ENCODE measurements at places on chromosomes 5 and 9.
A peak's percentile ranks its signal among the peaks of the same experiment; 100 is the strongest.

DNA sequence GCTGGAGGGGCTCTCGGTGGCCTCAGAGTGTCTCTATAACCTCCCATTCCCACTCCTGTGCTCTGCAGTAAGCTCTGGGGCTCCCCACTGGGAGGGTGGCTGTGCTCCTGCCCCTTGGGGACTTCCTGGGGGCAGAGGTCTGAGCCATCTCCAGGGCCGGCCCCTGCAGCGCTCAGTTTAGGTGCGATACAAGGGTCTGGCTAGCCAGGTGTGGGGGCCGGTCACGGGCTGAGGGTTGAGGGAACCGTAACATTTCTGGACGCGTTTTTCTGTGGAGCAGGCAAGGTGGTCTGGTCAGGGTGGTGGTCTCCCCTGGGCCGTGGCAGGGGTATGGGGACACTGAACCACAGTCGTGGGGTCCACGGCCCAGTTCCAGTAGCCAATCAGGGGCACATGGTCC, 38.0 kb upstream of the SLC6A19 start:
- DNase-seq, result no peak

GRCh38 chr9:120486347-120486746, 93.6 kb downstream of the CDK5RAP2 start:
- DNase-seq, result no peak

DNA sequence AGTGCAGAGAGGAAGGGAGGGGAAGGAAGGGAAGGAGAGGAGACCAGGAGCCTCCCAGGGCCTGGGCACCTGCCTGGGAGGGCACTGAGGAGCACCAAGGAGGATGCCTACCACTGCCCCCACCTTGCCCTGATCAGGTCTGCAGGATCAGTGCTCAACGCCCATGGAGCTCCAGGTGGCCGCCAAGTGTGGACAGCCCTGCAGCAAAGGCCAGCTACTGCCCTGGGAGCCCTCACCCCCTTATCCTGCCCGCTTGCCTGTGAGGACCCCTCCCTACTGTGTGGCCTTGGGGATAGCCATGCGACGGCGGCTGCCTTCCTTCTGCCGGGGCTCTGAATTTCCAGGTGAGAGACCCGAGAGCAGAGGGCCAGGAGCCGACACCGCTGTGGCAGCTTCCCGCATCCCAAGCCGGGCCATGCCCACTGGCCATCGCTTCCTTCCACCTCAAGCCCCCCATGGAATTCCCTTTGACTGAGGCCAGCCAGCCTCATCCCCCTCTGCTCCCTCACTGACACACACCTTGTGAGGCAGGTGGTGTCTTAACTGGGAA, 12.4 kb downstream of the ADAMTS2 start:
- DNase-seq, result no peak

GRCh38 chr9:131657940-131658339, 81.9 kb downstream of the RAPGEF1 start:
- no peak for DNase-seq

DNA sequence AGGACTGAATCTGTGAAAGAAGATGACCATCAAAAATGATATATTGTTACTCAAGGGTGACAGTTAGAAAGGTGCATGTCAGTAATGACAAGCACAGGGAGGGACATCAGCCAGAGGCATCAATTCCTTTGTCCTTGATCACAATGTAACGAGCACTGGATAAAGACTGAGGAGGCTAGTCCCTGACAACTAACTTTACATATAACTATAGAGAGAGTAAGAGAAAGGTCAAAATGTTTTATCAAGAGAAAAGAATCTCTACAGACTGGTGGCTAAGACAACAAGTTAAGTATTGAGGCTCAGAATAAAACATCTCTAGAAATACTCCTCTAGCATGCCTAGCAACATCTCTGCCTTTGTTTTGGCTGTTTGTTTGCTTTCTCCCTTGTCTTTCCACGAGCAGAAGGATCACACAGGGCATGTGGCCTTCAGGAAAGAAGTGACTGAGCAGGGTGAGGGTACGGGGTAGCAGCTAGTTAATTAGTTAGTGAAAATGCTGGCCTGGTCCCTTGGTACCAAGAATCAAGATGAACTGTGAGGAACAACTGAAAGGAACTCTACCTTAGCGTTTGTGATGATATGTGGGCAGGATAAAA, 724.1 kb upstream of the MEF2C start:
- no peak for DNase-seq

DNA sequence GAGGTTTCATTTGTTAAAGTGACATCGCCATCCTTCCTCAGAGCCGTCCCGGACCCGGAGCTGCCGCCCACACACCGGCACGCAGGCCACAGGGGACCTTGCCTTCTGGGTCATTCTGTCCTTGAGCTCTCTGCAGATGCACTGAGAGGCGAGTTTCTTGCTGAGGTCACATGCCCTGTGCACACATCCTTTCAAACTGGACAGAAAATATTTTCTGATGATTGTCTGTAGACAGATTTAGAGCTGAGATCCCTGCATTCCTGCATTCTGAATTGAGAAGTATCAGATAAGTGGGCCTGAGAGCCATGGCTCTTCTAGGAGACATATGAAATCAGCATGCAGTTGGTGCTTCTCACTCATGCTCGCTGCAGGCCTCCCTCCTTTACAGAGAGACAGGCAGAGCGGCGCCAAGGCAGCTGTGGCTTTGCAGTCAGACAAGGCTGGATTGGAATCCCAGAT, 25.4 kb downstream of the BOD1 start:
- DNase-seq, result no peak

GRCh38 chr9:6351737-6352136, 23.6 kb downstream of the TPD52L3 start:
- no peak for DNase-seq

GRCh38 chr9:121321016-121321503, 49.0 kb downstream of the STOM start:
- DNase-seq, result peak; percentile 19

DNA sequence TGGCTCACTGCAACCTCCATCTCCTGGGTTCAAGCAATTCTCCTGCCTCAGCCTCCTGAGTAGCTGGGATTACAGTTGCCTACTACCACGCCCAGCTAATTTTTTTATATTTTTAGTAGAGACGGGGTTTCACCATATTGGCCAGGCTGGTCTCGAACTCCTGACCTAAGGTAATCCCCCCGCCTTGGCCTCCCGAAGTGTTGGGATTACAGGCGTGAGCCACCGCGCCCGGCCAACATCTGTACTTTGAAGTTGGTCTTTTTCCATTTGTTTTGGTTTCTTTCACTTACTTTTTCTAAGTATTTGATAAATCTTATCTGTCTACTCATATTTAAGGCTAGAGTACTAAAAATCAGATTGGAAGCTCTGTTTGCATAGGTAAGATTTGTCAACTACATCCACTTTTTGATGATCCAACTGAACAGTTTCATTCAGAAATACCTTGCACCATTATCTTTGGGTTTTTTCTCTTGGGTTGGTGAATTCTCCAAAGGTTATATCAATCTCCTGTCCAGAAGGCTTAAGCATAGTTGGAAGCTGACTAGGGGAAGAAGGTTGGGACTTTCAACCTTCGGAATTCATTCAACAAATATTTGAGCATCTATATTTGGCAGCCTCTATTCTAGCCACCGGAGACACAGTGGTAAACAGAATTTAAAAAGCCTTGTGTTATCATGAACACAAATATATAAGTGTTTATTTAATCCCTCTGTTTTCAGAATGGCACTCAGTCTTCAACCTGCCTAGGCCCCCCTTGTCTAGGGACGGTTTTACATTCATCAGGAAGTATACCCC, 489.1 kb downstream of the RAB3C start:
- DNase-seq, result no peak

DNA sequence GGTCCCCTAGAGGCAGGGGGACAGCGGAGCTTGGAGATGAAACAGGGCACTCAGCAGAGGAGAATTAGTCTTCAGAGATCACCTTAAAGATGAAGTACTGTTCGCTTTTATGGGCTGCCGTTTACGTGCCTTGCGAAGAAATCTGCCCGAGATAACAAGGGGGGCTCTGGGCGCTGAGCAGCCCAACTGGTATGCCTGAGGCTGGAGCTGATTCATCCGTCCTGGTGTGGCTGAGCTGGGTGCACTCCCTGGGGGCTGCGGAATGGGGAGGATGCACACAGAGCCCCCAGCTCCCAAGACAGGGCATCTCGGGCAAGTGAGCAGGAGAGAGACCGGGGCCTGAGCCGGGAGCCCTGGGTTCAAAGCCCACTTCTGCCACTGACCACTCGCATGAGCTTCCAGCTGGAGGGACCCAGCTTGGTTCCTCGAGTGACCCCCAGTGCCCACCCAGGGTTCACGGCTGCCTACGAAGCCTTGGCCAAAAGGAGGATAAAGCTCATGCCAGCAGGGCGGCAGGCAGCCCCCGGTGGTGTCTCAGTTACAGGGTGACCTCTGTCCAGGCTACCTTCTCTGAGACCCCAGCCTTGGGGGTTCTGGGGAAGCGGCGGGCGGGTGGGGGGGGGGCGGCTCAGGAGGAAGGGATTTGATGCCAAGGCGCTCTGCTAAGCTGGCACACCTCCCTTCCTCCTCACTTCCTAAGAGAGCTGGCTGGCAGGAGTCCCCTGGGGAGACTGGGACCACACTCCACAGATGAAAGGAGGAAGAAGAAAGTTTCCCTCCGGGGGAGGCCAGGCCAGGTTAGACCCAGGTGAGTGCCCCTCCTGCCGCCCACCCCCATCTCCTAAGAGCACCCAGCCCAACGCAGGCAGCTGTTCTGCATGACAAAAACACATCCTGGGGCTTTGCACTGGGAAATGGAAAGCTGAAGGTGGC, 5.7 kb downstream of the FIBCD1 start:
- no peak for DNase-seq

GRCh38 chr9:112750764-112751055, 150 bp downstream of the SNX30 start:
- DNase-seq, result no peak

GRCh38 chr5:147483961-147484707, 25.7 kb downstream of the DPYSL3 start:
- DNase-seq, result no peak

- DNase-seq, result no peak
These were observed 186.9 kb downstream of the SEMA6A start for GRCh38 chr5:116387738-116388137.

DNA sequence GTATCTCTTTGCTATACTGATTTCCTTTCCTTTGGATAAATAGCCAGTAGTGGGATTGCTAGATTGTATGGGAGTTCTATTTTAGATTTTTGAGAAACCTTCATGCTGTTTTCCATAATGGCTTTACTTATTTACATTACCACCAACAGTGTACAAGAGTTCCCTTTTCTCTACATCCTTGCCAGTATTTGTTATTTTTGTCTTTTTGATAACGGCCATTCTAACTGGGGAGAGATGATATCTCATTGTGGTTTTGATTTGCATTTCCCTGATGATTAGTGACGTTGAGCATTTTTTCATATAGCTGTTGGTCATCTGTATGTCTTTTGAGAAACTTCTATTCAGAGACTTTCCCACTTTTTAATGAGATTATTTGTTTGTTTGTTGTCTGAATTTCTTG, 25.8 kb downstream of the NADK2 start:
- no peak for DNase-seq

- DNase-seq, result no peak
These were observed 492.2 kb downstream of the ENC1 start for GRCh38 chr5:74148321-74148720.

GRCh38 chr5:20017021-20017420, 29.0 kb upstream of the CDH18 start:
- no peak for DNase-seq

DNA sequence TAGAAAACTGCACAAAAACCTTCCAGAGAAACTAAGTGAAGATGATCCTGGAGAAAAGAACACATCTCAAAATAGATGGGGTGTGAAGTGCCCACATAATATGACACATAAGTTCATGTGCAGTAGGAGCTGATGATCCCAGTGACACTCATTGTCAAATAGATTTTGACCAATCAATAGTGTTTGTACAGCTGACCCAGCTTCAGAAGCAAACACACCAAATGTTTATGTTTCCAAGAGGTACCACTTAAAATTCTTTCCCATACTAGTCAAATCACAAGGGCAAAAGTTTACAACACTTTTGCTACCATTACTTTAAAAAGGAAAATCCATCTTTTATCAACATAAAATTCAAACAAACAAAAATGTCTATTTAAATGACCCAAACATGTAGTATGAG, 175.0 kb downstream of the MLLT3 start:
- no peak for DNase-seq

GRCh38 chr9:116067566-116067965, 86.0 kb upstream of the PAPPA start:
- DNase-seq, result no peak

DNA sequence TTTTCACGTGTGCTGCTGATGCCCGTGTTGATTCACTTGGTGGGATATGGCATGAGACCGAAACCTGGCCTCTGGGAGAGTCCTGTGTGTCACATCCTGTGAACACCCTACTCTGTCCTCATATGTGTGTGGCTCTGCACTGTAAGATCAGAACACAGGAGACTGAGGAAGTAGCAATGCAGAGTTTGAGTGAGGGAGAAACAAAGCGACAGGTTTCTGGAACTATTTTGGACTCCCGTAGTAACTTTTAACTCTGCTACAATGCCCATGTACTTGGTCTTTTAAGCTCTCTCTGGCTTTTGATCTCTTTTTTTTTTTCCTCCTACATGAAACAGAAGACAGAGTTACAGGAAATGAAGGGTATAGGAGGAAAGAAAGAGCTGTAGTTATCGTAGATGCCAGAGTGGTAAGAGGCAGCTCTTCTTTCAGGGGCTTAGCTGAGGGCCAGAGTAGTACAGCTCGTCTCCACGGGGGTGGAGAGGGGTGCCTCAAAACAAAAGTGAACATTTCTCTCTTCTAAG, 26.6 kb downstream of the GRAMD2B start:
- peak; percentile 59 for DNase-seq

GRCh38 chr9:125839317-125839716, 92.1 kb downstream of the PBX3 start:
- no peak for DNase-seq

DNA sequence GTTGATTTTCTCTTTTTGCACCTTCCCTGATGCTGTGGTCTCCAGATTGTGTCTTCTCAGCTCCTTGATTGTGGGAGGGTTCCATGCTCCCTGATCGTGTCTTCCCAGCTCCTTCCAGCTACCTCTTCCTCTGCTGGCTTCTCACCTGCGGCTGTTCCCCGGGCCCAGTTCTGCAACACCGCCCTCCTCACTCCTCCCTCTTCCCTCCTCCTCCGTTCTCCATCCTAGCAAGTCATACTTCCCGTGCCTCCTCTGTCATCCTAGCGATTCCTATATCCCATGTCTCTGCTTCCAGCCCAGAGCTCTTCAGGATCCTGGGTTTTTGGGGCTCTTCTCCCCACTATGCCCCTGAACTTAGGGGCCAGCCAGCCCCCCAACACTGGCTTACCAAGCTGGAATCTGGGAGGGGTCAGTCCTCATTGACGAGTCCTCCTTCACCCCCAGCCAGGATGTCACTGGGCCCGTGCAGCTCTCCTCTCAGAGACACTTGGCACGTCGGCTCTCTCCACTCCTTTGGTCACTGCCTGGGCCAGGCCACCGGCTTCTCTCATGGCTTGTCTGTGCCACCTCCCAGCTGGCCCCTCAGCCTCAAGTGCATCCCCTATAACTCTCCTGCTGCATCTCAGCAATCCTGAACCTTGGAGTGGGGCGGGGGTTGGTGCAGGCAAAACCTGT, 255.4 kb upstream of the MVB12B start:
- DNase-seq, result no peak

GRCh38 chr9:109591691-109592090, 93.6 kb upstream of the PTPN3 start:
- no peak for DNase-seq

- peak; percentile 49 for DNase-seq
These were observed 40.2 kb downstream of the RCL1 start for GRCh38 chr9:4832786-4833579.

All from stimulated activated naive CD8-positive, alpha-beta T cell treated with anti-CD3 and anti-CD28 coated beads, Interleukin-15, Interleukin-2, amounts not matched to agents 100 U/mL and 50 U/mL, for 24 hours (primary cell).